H4 (cell line): ENCODE measurements at places on chromosomes 5 and 9. TPM values are rescaled to one million over a fixed set of nuclear protein-coding genes. Genes with fewer than 3 reads are reported as not detected.

GRCh38 chr9:137579259-137579604 lies 507 bp upstream of the DPH7 start:
- DNase-seq, result no peak

GRCh38 chr9:76828447-76828846 lies 64.2 kb downstream of the PCA3 start:
- no peak for DNase-seq

Gene PSD2
- total RNA-seq, result 0.04 TPM in 1 of 2 replicates, not detected in the other

- DNase-seq, result no peak
Observed at GRCh38 chr5:97547430-97547829, 364.4 kb upstream of the RIOK2 start.

DNA sequence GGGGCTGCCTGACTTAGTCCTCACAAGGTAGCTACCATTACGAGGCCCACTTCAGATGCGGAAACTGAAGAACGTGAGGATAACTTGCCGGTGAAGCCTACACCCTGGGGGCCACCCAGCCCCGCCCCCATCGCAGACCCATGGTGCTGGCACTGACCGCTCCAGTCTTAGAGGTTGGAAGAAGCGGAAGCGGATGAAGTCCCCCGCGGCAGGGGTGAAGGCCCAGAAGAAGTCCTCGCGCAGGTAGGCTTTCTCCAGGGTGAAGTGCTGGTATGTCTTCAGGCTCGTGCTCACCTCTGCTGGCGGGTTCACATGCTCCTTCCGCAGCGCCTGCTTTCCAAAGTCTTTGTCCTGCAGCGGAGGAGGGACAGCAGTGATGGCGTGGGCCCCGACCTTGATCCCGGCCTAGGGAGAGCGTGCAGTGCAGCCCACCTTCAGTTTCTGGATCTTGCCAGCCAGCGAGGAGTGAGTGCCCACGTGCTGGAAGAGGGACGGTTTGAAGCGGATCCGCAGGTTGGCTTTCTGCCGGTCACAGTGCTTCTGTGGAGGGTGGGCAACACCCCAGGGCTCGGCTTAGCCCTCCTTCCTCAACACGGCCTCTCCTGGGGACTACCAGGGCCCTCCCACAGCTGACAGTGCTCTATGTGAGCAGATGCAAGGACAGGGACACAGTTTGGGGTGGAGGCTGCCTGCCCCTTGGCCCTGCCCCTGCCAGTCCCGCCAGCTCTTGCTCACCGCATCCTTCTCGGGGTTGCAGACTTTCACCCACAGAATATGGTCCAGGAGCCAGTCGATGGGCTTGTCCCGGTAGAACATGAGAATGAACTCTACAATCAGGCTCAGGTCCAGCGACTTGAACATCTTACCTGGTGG lies 5.2 kb downstream of the LTC4S start:
- DNase-seq, result no peak

- no peak for DNase-seq
Observed at GRCh38 chr5:176650354-176650884, 3.1 kb downstream of the TSPAN17 start.

Gene TBC1D13
- 12.0 and 16.6 TPM in 2 replicates for total RNA-seq

GRCh38 chr5:33592245-33592644 lies 151.5 kb downstream of the TARS1 start:
- no peak for DNase-seq

Gene GIN1
- 4.6 and 7.9 TPM in 2 replicates for total RNA-seq

Gene ACOT12
- not detected in 2 replicates for total RNA-seq

- DNase-seq, result no peak
Observed at GRCh38 chr9:128845186-128845931, 15.8 kb upstream of the SPOUT1 start.

GRCh38 chr9:136365775-136366222 lies 2.3 kb upstream of the DNLZ start:
- no peak for DNase-seq

Gene SPINK5
- total RNA-seq, result 0.10 TPM in 1 of 2 replicates, not detected in the other

Gene CCL27
- total RNA-seq, result not detected in 2 replicates

DNA sequence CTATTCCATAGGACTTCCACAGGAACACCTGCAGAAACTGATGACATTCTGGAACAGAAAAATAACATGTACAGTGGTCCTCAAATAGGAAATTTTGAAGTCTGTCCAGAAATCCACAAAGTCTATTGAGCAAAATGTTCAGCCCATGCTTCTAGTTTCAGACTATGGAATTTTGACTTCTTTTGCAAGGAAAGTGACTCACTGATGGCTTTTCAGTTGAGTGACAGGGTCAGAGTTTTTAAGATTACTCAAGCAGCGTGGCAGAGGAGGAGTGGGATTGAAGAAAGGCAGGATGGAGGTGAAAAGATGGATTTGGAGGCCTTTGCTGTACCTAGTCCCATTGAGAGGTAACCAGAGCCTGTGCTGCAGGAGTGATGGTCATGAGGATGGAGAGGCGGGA lies 151.5 kb downstream of the GOLPH3 start:
- no peak for DNase-seq

DNA sequence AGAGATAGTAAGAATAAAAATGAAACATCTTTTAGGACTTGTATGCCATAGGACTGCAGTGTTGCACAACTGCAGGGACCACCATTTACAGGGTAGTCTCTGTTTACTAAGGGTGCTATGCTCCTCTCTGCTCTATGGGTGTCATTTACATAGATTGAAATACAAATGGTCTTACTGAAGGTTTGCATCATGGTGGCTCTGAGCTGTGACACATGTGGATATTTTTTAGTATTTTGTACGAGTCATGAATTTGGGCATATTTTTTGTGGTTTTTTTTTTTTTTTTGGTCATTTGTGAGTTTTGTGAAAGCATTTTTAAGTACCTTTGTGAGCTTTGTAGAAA lies 47.4 kb downstream of the CSNK1G3 start:
- no peak for DNase-seq

Gene POU5F2
- total RNA-seq, result 0.04 TPM in 1 of 2 replicates, not detected in the other

GRCh38 chr5:160846642-160847041 lies 5.4 kb downstream of the ATP10B start:
- no peak for DNase-seq

GRCh38 chr5:81305785-81306184 lies 4.4 kb downstream of the ZCCHC9 start:
- DNase-seq, result no peak

DNA sequence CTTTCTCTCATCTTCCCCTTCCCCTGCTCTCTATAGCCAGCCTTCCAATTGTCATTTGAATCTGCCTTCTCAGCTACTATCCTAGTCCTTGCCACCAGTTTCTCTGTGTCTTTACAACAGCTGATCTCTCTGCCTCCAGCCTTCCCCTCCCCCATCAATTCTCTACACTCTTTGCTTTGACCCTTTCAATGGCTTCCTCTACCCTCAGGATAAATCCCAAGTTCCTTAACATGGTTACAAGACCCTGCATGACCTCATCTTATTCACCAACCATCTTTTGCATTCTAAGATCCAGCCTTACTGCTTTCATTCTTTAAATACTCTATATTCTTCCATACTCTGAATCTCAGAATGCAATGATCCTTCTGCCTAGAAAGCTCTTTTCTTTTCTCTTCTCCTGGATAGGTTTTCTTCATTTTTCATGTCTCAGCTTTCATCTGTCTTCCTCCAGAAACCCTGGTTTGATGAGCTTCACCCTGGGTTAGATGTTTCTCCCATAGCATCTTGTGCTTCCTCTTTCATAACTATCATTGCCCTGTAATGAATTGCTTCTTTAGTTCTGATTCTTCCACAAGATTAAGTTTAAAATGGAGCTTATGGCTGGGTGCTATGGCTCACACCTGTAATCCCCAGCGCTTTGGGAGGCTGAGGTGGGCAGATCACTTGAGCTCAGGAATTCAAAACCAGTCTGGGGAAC lies 58.6 kb upstream of the ZSWIM6 start:
- no peak for DNase-seq

DNA sequence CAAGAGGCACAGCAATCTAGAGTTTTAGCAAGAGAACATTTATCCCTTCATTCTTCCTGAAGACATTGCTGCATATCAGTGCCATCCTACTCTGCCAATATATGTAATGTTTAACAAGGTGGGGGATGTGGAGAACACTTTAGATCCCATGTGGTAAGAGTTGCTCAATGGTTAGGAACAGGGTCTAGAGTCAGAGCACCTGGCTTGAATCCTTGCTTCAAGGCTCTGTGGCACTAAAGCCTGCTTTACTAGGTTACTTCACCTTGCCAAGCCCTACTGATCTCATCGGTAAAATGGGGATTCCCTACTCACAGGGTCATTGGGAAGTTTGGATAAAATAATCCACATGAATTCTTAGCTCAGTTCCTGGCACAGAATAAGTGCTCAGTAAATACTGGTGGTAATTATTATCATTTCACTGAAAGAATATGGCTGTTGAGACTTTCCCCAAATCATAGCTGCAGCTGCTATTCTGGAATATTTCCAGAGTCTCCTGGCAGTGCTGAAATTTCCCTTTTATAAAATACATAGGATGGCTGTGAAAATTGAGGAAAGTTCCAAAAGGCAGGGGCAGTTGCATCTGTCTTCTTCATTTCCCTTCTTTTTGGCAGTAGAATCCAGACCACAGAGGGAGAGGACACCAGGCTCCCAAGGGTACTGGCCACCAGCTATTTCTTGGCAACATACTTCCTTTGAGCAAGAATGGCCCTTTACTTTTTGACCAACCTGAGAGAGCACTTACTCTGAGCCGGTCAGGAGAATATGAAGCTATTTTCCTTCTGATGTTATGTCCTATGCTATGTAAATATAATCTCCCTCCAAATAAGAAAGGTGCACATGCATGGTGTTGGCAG lies 142.8 kb downstream of the PALM2AKAP2 start:
- DNase-seq, result no peak

Gene PCDHGA12
- 0.14 and 0.76 TPM in 2 replicates for total RNA-seq

Gene NR2F1-AS1
- 5.2 and 10.4 TPM in 2 replicates for total RNA-seq

Gene ADGRV1
- 13.0 and 14.2 TPM in 2 replicates for total RNA-seq

- DNase-seq, result no peak
Observed at GRCh38 chr9:8011974-8012373, 212.4 kb upstream of the DMAC1 start.

DNA sequence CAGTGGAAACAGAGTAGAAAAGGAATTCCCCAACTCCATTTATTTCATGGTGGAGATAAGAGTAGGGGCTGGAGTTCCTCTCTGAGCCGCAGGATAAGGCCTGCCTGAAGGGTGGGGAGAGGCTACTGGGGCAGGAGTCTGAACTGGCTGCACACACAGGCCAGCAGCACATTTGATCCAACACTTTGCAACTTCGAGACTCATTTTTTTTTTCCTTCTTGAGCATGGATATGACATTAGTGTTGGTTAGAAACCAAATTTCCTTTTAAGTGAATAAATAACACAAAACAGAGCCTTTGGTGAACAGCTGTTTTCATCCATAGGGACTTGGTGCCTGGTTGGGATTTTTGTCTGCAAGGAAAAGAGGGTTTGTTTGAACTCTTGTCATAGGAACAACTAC lies 76.6 kb downstream of the RALGPS1 start:
- DNase-seq, result no peak

DNA sequence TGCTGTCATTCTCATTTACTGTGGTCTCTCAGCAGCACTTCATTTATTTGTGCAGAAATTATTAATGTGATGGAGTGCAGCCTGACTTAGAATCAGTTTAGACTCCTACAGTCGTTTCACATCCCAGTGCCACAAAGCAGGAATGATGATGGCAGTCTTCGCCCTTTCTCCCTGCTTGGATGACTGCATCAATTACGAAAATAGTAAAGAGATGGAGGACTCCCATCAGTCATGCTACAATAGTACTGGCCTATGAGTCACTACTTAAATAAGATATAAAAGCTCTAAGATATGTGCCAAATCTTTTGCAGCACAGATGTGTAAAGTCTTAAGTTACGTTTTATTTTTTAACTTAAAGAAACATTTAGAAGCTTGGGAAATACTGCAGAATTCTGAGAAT lies 263.9 kb downstream of the CHSY3 start:
- peak; percentile 19 for DNase-seq

Gene CXCL14
- total RNA-seq, result 1.4 and 1.7 TPM in 2 replicates

- no peak for DNase-seq
Observed at GRCh38 chr5:126720369-126720768, 56.6 kb upstream of the LMNB1 start.

Gene HNRNPA0
- total RNA-seq, result 9.2 and 10.7 TPM in 2 replicates

Gene SDHA
- total RNA-seq, result 70.3 and 79.9 TPM in 2 replicates

DNA sequence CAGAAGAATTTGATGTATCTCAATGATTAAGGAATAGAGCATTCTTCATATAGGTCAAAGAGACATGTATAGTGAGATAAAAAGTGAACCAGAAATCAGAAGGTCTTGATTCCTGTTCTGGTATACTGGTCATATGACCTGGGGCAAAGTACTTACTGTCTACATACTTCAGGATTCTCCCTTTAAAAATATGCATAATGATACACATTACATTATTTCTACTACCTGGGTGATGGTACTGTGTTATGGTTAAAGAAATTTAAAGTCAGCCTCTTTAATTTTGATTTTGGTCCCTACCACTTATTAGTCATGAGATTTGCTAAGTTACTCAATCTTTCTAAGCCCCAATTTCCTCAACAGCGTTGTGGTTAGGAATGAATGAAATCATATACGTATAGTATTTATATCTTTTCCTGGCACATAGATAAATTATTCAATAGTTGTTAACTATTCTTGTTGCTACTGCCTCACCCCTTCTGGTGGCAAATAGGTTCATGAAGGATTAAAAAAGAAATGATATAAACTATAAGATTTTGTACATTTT lies 984.1 kb downstream of the TLE4 start:
- no peak for DNase-seq

Gene SHROOM1
- 0.91 and 9.0 TPM in 2 replicates for total RNA-seq

DNA sequence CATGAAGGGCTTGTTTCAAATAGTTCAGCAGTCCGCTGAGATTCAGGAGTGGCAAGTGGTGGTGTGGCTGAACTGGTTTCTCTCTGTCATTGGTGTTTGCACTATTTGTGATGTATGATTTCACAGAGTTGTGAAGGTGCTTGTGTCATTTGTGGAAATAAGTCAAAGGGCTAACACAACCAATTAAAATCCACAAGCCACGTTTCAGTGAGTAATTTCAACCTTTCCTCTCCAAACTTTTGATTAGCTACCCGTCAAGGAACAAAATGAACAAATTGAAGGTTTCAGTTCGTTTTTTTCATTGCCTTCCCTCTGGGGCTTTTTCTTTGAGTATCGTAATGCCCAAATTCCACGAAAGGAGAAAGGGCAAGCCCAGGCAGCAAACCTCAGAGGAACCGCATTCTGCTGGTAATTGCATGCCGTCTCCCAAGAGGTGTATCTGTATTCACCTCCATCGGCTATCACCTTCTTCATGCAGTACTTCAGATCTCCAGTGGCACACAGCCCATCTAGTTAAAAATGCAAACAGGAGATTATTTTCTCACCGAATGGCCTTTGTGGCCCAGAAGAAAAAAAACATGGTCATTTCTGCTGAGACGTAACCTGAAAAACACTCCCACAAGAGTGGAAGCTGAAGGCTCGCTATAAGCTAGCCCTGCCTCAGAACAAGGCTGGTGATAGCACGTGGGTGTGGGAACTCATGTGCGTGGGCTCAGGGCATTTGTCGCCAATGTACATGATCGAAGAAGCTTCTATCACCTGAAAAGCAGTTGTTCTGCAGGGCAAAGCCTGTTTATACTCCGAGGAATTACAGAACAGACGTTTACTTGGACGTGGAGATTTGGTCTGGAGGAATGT lies 197.1 kb downstream of the NR3C1 start:
- no peak for DNase-seq

DNA sequence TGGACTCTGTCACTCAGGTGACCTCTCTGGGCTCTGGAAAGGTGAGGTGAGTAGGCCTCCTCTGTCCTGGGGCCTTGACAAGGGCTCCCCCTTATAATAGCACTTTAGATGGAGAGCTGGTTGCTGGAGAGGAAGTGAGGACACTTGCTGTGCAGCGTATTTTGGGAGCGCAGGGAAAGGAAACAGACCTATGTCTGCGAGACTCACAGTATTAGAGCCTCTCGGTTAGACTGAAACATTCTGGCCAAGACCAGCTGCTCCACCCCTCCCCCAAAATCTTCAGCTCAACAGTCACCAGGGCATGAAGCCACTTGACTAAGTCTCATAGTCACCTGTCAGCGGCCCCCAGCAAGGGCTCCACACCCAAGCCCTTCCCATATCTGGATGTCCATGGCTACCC lies 213.6 kb downstream of the AGTPBP1 start:
- no peak for DNase-seq
